Left kidney (tissue), 8 donors: ENCODE measurements at places on chromosomes 5 and 9. TPM values are rescaled to one million over a fixed set of nuclear protein-coding genes. Genes with fewer than 3 reads are reported as not detected.

- DNase-seq, result peak; percentile 40
These were observed 29.3 kb downstream of the PCDH1 start for GRCh38 chr5:141848744-141849414.

- DNase-seq, result no peak
These were observed 11.4 kb downstream of the BASP1 start for GRCh38 chr5:17228821-17229291.

DNA sequence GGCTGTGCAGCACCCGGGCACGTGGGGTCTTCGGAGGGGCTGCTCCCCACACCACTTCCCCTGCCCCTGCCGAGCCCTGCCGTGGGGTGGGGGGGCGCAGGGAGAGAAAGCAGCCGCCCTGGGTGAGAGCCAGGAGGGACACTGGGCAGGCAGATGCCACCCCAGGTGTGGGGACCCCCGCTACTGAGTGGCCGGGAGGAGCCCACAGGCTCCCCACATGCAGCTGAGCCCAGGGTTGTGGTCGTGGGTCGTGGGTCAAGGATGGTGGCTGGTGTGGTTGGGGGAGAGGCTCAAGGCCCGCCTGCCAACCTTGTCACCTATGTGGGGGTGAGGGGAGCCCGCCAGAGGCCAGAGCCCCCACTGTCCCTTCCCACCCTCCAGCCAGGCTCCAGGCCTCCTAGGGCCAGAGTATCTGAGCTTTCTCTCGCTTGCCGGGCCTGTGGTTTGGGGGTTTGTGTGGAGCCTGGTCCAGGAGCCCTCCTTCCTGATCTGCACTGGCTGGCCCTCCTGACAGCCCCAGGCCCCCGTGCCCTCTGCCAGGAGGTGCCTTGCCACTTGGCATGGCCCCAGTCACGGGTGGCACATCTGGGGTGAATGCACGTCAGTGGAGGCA, 35.5 kb downstream of the EXOC3 start:
- DNase-seq, result no peak

- no peak for DNase-seq
These were observed 205.1 kb downstream of the RAB3C start for GRCh38 chr5:58787987-58788386.

The GLDC gene
- 22.4 TPM for polyA plus RNA-seq

DNA sequence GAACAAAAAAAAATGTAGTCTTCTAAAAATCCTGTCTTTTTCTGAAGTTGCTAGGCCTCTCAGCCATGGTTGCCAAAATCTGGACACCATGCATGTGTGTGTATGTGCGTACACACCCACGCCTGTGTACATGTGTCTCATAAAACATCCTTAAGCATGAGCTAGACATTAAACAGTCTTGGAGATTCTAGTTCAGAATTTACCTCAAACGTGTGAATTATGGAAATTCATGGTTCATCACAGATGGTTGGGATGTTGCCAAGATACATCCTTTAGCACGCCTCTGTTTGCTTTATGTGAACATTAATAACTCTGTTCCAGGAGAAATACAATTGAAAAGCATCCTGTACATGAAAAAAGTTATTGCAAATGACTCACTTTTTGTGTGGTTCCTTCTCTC, 53.0 kb downstream of the F2RL2 start:
- DNase-seq, result no peak

- no peak for DNase-seq
These were observed 38.9 kb downstream of the PTTG1 start for GRCh38 chr5:160460377-160461049.

DNA sequence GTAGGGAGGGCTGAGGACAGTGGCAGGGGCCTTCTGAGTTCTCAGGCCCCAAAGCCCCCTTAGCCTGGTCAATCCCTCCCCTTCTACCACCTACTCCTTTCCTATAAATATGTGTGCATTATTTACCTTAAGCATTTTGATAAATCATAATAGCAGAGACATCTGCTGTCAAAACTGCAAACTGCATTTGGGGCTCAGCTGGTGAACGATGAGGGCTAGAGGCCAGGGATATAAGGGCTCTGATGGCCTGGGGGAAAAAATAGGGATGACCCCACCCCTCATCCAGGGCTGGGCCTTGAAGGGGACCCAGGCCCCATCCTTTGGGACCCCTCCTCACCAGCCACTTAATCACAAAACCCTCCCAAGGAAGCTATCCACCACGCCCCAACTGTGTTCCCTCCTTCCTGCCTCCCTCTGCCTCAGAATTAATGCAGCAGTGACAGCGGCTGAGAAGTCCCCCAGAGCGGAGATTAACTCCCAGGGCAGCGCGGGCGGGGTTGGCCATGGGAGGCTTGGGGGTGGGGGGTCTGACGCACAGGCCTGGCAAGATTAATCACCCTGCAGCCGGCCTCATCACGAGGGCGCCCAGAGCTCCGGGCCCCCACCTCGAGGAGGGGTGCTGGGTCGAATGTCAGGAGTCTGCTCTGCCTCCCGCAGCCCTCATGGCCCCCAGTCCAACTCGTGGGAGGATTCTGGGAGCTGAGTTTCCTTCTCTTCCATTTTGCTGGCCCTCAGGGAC, 42.1 kb downstream of the CXXC5 start:
- DNase-seq, result no peak
